ENCODE measurements at places on chromosomes 5 and 9. TPM values are rescaled to one million over a fixed set of nuclear protein-coding genes. Genes with fewer than 3 reads are reported as not detected.

The DBH gene
- total RNA-seq, result not detected

The TEX48 gene
- total RNA-seq, result not detected

The ASB6 gene
- total RNA-seq, result 16.7 TPM

The TERT gene
- not detected for total RNA-seq

The BHMT gene
- total RNA-seq, result not detected

DNA sequence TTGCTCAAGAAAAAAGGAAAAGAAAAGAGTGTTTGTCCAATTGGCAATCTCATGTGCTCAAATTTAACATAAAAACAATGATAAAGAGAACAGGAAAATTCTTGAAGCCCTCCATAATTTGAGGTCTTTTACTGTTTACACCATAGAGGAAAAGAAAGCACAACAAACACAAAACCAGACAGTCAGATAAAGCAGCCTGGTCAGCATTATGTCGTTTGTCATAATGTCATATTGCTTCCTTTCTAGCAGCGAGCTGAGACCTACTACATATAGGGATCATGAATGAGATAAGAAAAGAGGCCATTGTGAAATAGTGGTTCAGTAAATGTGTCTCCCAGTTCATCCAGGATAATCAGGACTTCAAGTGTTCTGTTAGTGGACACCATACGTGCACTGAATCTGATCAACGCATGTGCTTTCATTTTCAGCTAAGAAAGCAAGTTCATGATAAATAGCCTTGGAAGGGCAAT is 64.7 kb upstream of the SELENOP start:
- peaks cover 12% of the 10 kb centered on the region for H3K4me1 ChIP-seq
- no peak overlapping the region for H3K27ac ChIP-seq
- no peaks in the 10 kb centered on the region for H3K36me3 ChIP-seq

GRCh38 chr9:80447876-80448275 is 876.1 kb downstream of the TLE4 start:
- H3K4me3 ChIP-seq, result no peak overlapping the region
- DNase-seq, result no peak
- no peaks in the 10 kb centered on the region for H3K27me3 ChIP-seq
- no peaks in the 10 kb centered on the region for H3K4me1 ChIP-seq

DNA sequence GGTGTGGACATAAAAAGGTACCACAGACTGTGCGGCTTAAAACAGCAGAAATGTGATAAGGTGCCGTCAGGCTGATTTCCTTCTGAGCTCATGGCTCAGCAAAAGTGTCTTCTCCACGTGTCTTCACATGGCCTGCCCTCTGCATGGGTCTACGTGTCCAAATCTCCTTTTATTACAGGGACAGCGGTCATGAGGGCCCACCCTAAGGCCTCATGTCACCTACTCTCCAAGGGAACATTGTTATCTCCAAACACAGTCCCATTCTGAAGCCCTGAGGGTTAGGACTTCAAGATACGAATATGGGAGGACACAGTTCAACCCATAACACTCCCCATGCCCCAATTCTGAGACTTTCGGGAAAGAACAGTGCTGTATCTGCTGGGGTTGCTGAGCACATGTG is 35.2 kb downstream of the COL23A1 start:
- no peaks in the 10 kb centered on the region for H3K27me3 ChIP-seq
- no peaks in the 10 kb centered on the region for H3K4me1 ChIP-seq
- no peak overlapping the region for H3K4me3 ChIP-seq
- no peak for DNase-seq

GRCh38 chr5:115389034-115389798 is 92.8 kb upstream of the CCDC112 start:
- H3K36me3 ChIP-seq, result no peaks in the 10 kb centered on the region
- no peak for DNase-seq
- H3K27me3 ChIP-seq, result no peaks in the 10 kb centered on the region
- H3K4me1 ChIP-seq, result peaks cover 5% of the 10 kb centered on the region
- no peak overlapping the region for H3K27ac ChIP-seq
- no peak overlapping the region for H3K4me3 ChIP-seq

DNA sequence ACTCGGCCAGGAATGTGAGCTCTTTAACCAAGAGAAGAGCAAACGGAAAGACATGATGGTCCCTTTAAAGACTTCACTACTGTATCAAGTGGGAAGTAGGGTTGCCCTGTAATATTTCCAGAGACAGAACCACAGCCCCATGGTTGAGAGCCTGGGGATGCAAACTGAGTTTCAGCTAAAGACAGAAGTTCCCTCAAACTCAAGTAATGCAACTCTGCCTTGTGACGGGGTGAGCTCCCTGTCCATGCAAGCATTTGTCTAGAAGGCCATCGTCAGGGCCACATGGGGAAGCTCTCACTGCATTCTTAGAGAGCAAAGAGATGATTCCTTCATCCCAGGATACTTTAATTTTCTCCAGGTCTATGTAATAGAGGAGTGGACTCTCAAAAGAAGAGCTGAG is 82.8 kb downstream of the INSYN2B start:
- DNase-seq, result no peak
- no peaks in the 10 kb centered on the region for H3K4me1 ChIP-seq
- no peak overlapping the region for H3K4me3 ChIP-seq
- H3K27me3 ChIP-seq, result no peaks in the 10 kb centered on the region
- no peaks in the 10 kb centered on the region for H3K36me3 ChIP-seq
- H3K27ac ChIP-seq, result no peak overlapping the region

DNA sequence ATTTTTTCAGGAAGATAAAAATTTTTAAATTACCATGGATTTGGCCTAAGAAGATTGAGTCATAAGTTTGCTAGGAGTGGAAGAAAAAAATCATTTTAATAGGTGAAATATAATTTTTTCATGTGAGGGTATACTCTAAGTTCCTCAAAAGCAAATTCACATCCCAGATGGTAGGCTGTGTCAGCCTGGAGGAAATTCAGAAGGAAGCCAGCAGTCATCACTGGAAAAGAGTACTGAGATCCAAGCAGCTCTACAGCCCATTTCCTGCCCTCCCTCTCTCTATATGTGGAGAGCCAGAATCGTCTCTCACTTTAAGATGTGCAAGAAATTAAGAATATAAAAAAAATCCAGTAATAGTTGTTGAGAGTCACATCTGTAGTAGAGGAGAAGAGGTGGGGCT is 126.5 kb upstream of the CDH18 start:
- no peak overlapping the region for H3K27ac ChIP-seq
- no peaks in the 10 kb centered on the region for H3K36me3 ChIP-seq
- no peaks in the 10 kb centered on the region for H3K4me1 ChIP-seq
- no peak for DNase-seq
